ENCODE measurements at places on chromosomes 3 and 15. TPM values are rescaled to one million over a fixed set of nuclear protein-coding genes. Genes with fewer than 3 reads are reported as not detected.

Gene TMCO5A
- total RNA-seq = not detected

Gene GUCA1C
- total RNA-seq = 5.8 TPM

Gene TGM4
- not detected for total RNA-seq

DNA sequence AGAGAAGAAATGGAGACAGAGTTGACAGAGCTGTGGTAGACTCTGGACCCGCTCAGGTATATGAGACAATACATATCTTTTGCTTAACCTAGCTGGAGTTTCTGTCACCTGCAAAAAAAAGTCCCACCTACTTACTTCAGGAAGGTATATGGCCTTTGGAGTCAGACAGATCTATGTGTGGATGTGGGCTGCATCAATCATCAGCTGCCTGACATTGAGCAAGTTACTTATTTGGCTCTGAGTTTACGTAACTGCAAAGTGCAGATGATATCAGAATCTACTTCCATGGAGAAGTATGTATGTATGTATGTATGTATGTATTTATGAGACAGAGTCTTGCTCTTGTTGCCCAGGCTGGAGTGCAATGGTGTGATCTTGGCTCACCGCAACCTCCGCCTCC is 124.3 kb downstream of the MYLK start:
- no peak for DNase-seq

DNA sequence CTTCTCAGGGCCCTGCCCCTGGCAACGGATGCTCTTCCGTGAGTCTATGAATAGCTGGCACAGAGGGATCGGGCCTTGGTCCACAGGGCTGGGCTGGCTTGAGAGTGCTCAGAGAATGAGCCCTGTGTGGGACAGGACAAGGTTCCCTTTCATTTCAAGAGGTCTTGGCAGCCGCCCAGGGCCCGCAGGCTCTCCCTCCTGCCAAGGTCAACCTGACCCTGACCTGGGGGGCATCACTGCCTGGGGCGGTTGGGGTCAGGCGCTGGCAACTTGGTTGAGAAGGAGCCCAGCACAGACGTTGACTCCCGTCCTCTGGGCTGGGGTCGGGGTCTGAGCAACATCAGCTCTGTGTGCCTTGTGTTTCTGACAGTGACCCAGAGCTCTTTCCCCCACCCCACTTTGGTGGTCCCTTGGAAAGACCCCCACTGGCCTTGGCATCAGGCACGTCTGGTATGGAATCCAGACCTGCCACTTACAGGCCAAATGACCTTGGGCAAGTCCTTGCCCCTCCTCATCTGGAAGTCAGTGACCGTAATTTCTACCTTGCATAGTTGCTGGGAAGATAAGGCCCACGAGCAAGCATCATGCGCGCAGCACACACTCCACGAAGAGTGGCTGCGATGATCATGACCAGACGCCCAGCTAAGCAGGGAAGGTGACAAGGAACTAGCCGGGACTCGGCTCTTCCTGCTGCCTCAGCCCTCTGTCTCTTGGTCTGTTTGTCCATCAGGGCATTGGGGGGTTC is 36.4 kb downstream of the EPHB3 start:
- DNase-seq = peak; percentile 52

Data from left ventricle myocardium inferior (tissue), 1 donor.